ENCODE measurements at places on chromosomes 7 and 10.

DNA sequence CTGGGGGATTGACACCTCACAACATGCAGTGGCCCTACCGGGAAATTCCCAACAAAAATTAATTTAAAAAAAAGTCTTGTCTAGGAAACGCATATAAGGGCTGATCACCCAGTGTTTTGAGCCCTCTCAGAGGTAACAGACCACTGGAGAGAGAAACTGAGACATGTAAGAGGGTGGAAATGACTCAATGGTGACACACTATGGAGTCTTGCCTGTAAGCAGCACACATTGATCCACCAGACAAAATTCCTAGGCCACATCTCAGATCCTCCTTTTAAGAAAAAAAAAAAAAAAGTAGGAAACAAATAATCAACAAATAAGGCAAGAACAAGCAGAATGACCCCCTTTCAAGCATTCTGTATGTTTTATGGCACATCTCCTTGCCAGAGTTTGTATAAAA lies 296.2 kb downstream of the MAGI2 start:
- DNase-seq: no peak

DNA sequence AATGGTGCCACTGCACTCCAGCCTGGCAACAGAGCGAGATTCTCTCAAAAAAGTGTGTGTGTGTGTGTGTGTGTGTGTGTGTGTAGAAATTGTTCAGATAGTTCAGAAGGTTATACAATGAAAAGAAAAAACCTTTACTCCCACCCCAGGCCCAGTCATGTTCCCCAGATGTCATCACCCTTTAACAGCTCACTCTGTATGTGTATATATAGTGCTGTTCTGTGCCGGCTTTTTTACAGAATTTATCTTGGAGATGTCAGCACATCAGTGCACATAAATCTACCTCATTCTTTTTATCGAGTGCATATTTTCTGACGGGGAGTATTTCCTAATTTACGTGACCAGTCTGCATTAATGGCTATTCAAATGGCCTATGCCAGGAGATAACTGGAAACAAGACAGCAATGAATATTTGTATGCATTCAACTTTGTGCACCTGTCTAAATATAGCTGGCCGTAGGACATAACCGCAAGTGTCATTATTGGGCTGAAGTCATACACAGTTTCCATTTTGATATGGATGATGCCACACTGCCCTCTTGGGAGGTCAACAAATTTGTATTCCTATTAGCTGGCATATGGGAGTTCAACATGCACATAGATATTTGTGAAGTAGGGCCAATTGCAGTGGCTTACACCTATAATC lies 11.7 kb downstream of the NIPSNAP2 start:
- DNase-seq: no peak

- DNase-seq: no peak
These were observed 22.5 kb downstream of the ZSCAN25 start for GRCh38 chr7:99639267-99639666.

DNA sequence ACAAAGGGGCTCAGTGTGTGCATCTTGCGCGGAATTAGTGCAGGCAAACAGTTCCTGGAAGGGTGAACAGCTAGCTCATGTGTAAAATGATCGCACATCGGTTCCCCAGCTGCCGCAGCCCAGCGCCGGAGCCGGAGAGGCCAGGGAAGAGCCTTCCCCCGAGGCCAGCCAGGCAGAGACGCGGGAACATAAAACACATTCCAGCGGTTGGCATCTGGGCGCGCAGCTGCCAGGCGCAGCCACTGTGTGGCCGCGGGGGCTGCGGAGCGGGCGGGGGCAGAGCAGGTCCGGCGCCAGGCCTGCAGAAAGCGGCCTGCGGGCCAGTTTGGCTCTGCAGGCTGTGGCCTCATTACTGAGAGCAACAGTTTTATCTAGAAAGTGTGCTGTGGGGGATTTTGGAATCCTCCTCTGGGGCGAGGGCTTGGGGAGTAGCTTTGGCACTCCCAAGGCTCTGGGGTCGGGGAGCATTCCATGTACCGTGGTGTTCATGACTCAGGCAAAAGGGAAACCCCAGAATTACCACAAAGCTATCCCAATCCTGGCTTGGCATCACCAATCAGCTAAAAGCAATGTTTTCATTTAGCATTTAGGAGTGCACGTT lies 74.3 kb downstream of the SAMD9 start:
- no peak for DNase-seq

DNA sequence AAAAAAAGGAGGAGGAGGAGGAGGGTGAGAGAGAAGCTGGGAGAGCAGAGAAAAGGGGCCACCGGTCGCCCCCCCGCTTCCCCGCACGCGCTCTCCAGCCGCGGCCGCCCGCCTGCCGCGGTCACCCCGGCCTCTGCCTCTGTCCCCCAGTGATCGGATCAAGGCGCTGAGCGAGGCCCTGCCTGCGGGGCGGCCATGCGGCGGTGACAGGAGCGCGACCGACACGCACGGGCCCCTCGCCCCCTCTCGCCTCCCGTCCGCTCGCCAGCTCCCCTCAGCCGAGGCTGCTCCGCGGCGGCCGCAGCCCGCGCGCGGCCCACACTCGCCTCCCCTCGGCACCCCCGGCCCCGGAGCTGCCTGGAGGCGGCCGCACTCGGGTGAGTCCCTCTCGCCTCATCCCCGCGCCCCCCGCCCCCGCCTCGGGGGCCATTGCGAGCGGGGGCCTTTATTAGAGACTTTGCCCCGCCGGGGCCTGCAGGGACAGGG lies at the start of gene GTF2I:
GTF2I (plus strand) TSS at position 27 of the 486 bp plus-strand sequence. CDS start 31,411 bp downstream, outside the sequence.
- no peak for DNase-seq

DNA sequence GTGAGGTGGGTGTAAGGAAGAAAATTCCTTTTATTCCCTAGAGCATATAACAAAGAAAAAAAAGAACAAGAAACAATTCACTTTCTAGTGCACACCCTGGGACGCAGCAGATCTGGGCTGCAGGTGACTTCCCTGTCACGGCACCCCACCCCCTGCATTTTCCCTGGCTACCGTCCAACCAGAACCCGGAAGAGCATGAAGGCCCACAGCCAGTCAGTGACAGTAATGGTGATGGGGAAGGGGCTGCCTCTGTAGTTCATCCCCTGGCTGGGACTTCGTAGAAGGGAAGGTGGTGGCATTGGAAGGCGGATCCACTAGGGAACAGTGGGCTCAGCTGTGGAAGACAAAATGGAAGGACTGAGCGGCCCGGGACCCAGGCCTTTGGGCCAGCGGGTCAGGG lies 236.7 kb downstream of the BUB3 start:
- no peak for DNase-seq
